Lung (tissue), 17 donors: ENCODE measurements at places on chromosomes 1 and 21.

DNA sequence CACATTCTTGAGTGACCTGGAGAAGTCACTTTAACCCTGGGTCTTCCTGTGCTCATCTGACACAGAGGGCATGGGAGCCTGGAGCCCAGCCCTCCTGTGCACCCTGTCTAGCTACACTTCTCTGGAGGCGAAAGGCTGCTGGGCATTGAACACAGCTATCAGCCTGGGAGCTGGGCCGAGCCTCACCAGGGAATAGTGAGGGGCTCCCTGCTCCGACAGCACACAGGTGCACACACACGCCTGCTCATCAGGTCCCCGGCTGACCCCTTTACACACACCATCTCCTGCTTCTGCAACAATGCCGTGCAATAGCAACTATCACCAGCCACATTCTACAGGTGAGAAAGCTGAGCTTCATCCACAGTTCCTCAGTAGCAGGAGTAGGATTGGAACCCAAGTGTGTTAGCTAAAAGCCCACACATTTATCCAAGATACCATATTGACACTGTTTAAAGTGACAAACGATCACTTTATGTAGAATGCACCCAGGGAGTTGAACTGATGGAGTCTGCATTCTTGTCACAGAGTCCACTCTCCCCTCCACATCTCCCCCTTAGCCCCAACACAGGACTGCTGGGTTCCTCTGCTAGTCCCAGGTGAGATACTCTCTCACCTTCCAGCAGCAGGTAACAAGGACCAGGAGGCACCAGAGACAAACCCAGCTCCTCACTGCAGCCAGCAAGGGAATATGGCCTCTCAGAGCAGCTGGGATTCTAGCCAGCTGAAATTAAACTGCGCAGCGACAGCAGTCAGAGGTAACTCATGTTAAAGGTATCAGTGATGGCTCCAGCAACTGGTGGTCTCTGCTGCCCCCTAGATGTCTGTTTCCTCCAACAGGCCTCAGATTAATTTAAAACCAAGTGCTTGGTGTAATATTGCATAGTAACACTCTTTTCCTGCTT lies 18.3 kb upstream of the CAPN8 start:
- peak; percentile 70 for DNase-seq

DNA sequence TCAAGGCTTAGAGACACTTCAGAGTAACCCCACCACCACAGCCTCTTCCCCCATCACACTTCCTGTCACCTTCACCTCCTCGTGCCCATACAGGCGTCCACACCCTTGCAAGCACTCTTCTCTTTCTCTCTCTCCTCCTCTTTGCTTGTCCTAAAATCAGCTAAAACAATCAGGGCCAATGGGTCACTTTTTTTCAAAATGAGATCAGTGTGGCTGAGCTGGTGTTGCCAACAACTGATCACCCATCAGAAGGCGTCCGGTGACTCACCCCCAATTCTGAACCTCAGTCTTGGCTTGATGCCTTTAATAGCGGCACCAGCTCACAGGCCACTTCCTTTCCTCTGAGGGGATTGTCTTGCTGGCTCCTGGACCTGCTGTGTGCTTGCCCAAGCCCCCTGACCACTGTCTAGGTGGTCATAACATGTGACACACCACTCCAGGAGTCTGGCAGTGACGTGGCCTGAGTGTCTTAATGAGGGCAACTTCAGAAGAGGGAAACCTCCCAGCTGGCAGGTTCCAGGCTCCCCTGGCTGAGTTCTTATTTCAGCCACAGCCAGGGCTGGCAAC lies 1.6 kb downstream of the DRAXIN start:
- peak; percentile 46 for DNase-seq

DNA sequence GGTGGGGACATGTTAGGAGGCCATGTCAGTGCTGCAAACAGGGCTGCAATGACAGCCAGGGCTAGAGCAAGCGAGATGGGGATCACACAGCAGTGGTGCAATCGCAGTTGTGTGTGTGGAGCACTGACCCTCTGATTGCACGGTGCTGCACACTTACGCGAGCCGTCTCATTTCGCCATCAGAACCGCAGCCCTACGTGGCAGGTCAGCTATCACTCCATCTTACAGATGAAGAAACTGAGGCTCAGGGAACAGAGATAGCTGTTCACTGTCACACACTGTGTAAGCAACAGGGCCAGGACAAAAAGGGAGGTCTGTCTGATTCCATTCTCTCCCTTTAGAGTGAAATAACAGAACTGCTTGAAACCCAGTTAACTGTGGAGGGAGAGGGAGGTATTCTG lies 104.8 kb upstream of the SLC45A1 start:
- no peak for DNase-seq

DNA sequence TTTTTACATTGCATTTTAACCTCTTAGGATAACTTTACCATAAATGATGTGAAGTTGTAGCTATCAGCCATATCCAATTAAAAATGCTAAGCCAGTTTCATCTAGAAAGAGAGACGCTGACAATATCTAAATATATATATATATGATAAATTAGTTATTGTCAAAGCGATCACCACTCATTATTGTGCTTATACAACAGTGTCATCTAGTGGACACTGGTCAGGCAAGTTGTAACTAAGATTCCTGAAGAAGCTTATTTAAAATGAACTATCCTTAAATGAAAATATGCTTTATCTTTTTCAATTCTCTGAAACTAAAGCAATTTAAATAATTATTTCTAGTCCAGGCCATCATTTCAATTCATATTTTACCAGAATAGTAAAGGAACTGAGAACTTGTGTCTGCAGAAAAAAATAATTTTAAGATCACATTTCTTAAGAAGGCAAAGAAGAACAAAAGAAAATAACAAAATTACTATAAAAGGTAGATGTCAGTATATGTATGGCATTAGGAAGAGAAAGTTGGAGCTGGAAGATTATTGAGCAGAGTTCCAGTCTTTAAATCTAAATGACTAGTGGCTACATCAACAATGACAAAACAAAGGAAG lies 193.3 kb upstream of the SNX7 start:
- DNase-seq = no peak

- no peak for DNase-seq
Observed at GRCh38 chr1:2833454-2834145, 32.1 kb upstream of the TTC34 start.

DNA sequence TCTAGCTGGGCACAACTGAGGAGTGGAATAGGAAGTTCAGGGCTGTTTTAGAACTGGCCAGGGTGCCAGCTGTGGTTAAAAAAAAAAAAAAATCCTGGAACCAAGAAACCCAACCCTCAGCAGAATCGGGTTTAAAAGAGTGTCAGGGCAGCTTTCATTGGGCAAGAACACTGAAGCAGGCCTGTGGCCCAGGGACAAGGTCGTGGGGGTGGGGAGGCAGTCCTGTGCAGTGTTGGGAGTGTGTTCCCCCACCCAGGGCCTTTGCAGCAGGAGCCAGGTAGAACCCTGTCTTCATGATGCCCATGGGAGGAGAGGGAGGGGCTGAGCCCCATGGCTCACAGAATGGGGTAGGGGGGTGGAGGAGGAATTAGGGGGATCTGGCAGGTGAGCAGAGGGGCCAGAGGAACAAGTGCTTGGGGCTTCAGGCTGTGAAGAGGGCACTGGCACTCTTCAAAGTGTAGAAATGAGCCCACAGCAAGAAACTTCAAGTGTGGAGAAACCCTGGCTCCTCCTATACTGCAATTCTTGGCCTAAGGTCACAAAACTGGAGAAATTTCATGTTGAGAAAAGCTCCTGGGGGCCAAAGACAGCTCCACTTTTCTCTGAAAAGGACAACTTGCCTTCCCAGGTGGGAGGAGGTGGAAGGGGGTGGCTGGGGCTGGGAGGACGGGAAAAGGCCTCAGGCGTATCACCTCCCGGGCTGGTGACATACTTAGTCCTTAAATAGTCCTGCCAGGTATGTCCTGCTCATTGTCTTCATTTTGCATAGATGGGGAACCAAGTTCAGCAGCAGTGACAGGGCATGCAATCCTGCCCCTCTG lies 39.3 kb downstream of the KIAA1614 start:
- no peak for DNase-seq

GRCh38 chr1:921011-921837 lies 2.5 kb upstream of the SAMD11 start:
- peak; percentile 94 for DNase-seq

- DNase-seq = no peak
Observed at GRCh38 chr1:103371234-103371633, 154.3 kb upstream of the RNPC3 start.

GRCh38 chr1:180762796-180763195 lies 131.0 kb downstream of the XPR1 start:
- DNase-seq = no peak
